Neuronal stem cell (in vitro differentiated cells): ENCODE measurements at places on chromosomes 2 and 18.

GRCh38 chr18:56112013-56112749 lies 524.2 kb upstream of the TCF4 start:
- no peak for DNase-seq

GRCh38 chr2:29450596-29451222 lies 335.5 kb downstream of the CLIP4 start:
- no peak for DNase-seq

- no peak for DNase-seq
Observed at GRCh38 chr2:170396799-170397459, 219.0 kb downstream of the MYO3B start.

GRCh38 chr2:9256570-9257043 lies 50.0 kb downstream of the ASAP2 start:
- no peak for DNase-seq

- DNase-seq = no peak
Observed at GRCh38 chr2:140344838-140345237, 1564.6 kb upstream of the NXPH2 start.

DNA sequence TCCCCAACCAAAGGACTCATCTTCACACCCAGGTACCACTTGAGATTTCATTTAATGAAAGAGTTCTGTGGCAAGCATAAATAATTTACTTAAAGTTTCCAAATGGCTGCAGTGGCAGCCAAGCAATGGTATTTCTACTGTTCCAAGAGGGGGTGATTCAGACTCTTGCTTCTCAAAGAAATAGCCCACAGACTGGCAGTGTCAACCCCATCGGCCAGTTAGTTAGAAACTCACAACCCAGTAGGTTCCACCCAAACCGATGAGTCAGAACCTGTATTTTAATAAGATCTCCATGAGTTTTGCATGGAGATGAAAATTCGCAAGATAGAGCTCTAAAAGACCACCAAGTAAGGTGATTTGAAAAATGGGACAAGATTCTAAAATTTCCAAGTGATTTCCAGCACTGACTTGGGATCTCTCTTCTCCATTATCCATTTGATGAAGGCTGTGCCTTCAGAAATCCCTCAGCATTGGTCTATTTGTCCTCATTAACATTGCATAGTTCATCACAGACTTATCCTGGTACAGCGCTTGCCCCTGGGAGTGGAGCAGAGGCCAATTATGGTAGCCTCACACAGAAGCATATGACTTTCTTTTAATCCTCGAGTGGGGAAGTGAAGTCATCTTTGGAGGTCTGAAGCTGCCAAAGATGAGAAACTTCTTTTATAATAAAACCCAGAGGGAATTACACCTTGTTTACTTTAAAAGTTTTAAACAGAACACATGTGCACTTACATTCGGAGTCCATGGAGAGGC lies 361.4 kb upstream of the ID2 start:
- no peak for DNase-seq

DNA sequence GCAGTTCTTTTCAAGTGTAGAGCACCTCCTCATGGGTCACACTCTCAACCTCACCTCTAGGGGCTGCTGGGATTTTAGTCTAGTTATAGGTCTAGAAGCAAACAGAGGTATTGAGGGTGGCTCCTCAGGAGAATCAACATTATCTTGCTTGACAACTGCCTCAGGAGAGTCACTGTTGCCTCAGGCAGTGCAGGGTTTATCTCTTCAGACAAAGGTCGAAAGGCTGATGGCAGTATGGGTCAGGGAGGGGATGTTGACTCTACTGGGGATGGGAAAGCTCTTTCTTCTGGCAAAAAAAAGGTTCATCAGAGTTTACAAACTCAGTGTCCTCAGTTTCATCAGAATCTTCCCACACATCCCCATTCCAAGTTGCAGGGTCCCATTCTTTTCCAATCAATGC lies 24.0 kb downstream of the DTNA start:
- no peak for DNase-seq

- no peak for DNase-seq
Observed at GRCh38 chr2:233353101-233353768, 1.1 kb upstream of the DGKD start.

DNA sequence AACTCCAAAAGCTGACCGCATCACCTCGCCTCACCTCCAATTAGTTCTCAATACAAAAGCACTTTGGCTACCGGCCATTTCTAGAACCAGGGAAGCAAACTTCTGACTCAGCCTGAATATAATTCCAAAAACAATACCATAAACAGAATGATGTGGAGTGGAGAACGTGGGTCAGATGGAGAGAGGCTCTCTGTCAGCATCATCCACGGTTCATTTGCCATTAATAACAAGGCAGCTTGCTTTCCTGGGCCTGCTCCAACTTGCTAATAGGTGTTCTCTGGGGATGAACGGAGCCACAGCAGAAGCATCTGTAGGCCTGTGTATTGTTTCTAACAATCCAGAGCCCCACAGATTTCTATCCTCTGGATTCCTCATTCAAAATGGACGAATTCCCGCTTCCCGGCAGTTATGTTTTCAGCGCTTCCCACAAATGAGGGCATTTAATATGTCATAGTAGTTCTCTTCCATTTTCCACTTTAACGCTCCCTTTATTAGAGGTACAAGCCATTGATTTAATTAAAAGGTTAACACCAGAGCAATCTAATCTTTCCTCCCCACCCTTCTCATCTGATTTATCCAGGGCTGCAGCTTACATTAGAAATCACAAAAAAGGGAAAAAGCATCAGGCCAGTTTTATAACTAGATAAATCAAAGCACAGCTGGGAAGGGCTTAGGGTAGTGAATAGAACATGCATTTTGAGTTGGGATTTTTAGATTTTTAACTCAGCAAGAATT lies 23.2 kb upstream of the CNTNAP5 start:
- no peak for DNase-seq

- DNase-seq = no peak
Observed at GRCh38 chr2:148167855-148168254, 147.0 kb downstream of the MBD5 start.

- no peak for DNase-seq
Observed at GRCh38 chr2:238985041-238985729, 137.3 kb downstream of the TWIST2 start.

- no peak for DNase-seq
Observed at GRCh38 chr2:236109061-236109460, 59.1 kb downstream of the GBX2 start.

DNA sequence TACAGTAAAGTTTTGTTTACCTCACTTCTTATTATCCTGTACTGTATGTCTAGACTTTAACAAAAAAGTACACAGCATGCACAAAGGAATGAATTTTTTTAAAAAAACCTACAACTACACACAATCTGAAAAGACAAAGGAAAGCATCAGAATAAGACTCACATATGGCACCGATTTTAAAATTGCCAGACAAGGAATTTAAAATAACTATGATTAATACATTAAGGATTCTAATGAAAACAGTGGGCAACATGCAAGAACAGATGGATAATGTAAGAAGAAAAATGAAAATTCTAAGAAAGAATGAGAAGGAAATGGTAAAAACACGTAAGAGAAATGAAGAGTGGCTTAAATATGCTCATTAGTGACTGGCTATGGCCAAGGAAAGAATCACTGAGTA lies 638.2 kb downstream of the FBXO15 start:
- DNase-seq = no peak

GRCh38 chr2:29527947-29528346 lies 393.4 kb downstream of the ALK start:
- no peak for DNase-seq

GRCh38 chr2:21281791-21282514 lies 158.2 kb downstream of the TDRD15 start:
- no peak for DNase-seq

- no peak for DNase-seq
Observed at GRCh38 chr2:230472621-230473018, 56.6 kb downstream of the SP100 start.

- DNase-seq = peak; percentile 88
Observed at GRCh38 chr2:73291093-73291460, 2.3 kb downstream of the EGR4 start.

- DNase-seq = peak; percentile 37
Observed at GRCh38 chr2:130183512-130184373, 1.7 kb downstream of the MZT2B start.

DNA sequence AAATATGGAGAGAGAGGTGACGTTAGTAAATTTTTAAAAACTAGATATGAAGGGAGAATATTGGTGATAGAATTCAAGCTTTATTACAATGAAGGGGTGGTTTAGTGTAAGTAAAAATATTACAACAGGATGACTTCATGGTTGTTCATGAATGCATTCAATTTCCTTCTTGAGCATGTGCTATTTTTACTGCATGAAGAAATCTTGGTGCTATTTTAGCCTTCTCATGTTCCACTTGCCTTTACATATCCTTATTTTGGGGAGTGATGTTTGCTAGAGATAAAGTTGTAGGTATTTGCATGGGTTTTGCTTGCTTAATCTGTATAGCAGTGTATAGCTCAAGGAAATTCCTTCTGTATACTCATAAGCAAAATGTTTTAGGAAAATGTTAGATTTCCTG lies 195.0 kb upstream of the MMADHC start:
- DNase-seq = no peak

DNA sequence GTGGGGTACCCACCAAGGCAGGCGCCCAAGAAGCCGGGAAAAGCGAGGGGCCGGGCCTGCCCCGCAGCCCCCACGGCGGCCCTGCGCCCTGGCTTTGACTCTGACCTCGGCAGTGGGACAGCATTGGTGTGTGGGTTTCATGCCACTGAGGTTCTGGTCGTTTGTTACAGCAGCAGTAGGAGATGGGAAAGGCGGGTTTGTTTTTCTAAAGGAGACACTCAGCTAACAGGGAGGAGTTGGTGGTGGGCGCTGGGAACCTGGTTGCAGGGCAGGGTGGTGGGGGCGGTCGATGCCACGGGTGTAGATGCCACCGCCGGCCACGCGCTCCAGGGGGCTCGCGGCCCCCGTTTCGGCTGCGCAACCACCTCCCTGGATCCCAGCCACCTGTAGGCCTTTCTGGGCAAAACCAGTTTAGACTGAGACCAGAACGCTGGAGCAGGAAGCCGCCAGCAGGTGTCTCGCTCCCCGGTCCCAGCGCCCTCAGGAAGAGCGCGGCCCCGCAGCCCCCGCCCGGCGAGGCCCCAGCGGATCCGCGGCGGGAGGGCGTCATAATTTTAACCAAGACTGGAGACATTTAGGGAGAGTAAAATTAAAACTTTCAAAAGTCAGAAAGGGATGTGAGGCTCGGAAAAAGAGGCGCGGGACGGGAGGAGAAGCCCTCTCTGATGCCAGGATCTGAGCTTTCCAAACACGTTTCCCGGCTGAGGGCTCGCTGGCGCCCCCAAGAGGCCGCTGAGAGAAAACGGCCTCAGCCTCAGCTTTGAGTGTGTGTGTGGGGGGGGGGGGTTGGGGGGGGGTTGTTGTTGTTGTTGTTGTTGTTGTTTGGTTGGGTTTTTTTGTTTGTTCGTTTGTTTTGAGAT lies 17.4 kb downstream of the CIDEA start:
- DNase-seq = peak; percentile 85
